ENCODE measurements at places on chromosomes 3 and 15.

- DNase-seq = no peak
Measured at GRCh38 chr3:183524476-183524875, 31.0 kb downstream of the KLHL6 start.

- DNase-seq = no peak
Measured at GRCh38 chr3:58092521-58092920, 84.3 kb downstream of the FLNB start.

GRCh38 chr15:79329171-79329611 lies 18.3 kb downstream of the TMED3 start:
- DNase-seq = no peak

- no peak for DNase-seq
Measured at GRCh38 chr3:120448756-120449155, 2.0 kb downstream of the FSTL1 start.

DNA sequence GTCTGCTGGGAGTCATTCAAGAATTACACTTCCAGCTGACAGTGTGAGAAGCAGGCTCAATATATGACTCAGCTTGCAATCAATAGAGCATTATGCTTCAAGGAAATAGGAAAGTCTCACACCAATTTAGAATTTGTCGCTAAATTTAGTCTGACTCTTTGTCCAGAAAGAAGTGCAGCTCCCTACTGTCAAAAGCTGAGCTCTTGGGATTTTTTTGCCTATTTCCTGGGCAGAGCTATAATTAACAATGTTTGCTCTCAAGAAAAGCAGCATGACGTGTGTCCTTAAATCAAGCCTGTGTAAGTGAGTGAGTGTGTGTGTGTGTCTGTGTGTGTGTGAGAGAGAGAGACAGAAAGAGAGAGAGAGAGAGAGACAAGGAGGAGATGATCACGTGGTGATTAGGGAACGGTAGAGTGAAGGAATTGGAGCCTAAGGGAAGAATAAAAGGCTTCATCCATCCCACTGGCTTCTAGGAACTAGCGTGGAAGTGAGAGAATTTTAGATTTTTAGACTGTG lies 16.4 kb upstream of the SLC35G2 start:
- peak; percentile 16 for DNase-seq

DNA sequence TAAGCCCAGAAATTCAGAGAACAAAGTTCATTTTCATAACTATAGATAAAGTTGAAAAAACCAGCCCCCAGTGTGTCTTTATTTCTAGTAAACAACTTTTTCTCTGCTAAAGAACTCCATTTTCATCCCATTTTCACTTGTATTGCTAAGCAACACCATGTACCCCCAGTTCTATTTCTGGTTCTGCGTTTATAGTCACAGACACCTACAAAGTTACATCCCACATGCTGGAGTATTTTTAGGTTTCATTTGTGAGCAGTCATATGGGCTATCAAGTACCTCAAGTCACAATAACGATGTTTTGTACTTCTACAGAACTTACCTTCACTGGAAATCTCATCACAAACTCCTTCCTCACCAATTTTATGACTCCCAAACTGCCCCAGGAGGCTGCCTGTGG lies 236.5 kb downstream of the RSL24D1 start:
- DNase-seq = no peak

DNA sequence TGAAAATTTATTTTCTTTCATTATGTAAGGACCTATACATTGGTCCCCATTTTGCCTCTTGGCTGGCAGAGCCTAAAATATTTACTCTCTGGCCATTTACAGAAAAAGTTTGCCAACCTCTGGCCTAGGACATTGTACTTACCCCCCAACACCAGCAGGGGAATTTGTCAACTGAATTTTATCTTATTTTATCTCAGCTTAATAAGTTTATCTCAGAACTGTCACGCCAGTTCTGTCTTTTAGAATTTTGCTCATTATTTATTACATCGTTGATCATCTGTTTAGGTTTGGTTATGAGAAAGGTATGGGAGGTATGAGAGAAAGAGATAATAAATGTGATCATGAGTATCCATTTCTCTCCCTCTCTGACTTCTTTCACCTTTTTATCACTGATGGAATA lies 38.3 kb downstream of the CHD2 start:
- no peak for DNase-seq

DNA sequence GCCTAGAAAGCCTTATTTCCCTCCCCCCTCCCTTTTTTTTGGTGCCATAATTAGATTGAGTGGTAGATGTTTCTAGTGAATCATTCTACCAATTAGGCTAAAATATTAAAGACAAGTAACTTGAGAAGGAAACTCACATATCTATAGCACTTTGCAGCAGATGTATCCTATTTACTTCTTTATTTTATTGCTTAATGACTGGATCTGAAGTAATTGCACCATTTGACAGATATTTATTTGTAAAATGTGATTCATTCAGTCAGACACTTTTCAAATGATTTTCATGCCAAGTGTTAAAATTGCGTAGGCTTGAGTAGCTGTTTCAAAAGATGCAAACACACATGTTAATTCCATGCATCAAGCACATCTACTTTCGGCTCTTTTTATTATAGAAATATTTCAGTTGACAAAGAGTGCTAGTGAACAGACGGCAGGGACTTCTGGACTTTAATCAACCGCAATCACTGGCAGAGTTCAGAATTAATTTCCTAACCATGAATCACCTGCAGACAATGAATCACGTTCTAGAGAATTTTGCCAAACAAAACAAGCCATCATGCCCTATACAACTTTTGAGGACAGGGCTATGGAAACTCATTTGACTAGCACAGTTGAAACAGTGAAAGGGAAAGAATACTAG lies 636.8 kb downstream of the MECOM start:
- no peak for DNase-seq
